NCI-H187 treated with DMSO at 0.1 percent for 48 hours (cell line): ENCODE measurements at places on chromosomes 7 and 10.

DNA sequence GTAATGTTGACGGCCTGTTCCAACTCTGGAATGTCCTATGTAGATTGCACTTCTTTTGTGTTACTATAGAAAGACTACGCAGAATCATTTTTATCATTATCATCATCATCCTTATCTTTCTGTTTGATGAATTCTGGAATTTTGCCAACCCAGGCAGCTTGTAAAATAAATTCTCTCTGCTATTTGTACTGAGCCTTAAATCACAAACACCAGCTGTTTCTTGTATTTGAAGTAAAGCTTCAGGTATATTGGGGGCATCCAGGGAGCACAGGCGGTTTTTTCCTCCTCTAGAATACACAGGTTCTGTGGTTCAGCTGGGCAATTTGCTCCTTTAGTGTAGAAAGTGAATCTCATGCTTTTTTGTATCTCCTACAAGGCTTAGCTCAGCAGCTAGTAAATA is 14.9 kb upstream of the CPA5 start:
- DNase-seq, result no peak

DNA sequence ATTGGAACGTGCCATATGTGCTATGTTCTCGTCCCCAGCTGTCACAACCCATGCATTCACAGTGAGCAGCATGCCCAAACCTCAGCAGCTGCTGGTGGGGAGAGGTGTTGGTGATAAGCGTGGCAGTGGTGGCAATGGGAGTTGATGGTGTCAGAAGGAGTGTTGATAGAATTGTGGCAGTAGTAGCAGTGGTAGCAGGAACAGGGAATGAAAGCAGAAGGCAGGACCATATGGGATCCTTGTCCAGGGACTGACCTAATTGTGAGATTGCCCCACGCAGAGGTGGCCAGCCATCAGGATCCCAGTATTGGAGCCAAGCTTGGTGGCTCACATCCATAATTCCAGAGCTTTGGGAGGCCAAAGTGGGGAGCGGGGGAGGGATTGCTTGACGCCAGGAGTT is 276.3 kb downstream of the GALNT17 start:
- no peak for DNase-seq

DNA sequence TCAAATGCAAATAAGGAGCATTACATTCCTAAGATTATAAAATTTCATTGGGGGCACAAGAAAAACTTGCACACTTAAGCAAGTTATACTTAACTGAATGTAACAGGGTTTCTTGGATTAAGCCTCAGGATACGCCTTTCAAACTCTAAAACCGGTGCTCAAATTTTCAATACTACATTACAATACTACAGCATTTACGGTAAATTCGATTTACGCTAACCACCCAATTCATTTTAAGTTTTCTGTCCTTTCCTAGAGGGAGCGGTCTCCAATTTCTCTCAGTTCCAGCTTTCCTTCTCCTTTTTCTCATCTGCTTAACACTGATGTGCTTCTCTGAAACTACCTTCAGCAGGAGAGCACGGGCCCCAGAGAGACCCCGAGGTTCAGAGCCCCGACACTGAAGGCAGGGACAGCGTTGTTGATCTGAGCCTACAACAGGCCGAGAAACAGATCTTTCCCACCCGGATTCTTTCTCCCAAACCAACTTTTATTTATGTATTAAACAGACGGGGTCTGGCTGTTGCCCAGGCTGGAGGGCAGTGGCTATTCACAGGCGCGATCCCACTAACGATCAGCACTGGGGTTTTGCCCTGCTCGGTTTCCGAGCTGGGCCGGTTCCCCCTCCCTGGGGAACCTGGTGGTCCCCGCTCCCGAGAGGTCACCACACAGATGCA is 798 bp downstream of the ZNF425 start:
- no peak for DNase-seq

- DNase-seq, result no peak
Observed at GRCh38 chr10:78481842-78482241, 448.2 kb downstream of the RPS24 start.

DNA sequence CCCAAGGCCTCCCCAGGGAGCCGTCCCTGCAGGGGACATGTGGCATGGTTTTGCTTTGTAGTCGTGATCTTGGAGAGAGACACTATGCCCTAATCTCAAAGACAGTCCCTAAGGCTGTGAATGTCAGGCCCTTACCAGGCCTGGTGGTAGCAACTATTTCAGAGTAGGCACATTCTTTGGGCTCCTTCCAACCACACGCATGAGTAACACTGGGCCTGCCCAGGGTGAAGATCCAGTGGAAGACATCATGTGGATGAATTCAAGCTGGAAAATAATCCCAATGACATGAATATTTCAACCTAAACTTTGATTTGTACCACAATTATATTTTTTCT is 39.5 kb upstream of the INSIG1 start:
- DNase-seq, result no peak

DNA sequence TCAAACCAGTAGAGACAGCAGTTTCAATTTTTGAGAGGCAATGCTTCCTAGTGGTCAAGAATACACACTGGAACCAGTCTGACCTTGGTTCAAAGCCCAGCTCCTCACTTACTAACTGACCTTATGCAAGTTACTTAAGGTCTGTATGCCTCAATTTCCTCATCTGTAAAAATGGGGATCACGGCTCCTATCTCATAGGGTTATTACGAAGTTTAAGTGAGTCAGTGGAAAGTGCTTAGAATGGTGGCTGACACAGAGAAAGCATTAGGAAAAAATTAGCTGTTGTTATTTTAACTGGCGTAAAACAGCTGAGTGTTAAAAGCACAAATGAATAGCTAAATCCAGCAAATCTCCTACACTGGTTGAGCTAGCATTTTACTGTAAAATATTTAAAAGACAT is 162.4 kb upstream of the LAMB4 start:
- DNase-seq, result no peak

- DNase-seq, result no peak
Observed at GRCh38 chr7:121294448-121294992, 34.3 kb upstream of the WNT16 start.

GRCh38 chr10:23191764-23192711 is at the start of gene PTF1A:
PTF1A (plus strand) TSS chr10:23192312; CDS start chr10:23192531, 219 bp downstream.
- no peak for DNase-seq

GRCh38 chr7:3043544-3044371 is at the start of gene CARD11:
CARD11 (minus strand) TSS chr7:3043867; CDS start chr7:2958506, 85,361 bp downstream.
- DNase-seq, result no peak
